ENCODE measurements at places on chromosomes 4 and X.
A peak's percentile ranks its signal among the peaks of the same experiment; 100 is the strongest.

- no peak for DNase-seq
Observed at GRCh38 chr4:124060261-124060918, 652.1 kb downstream of the ANKRD50 start.

GRCh38 chr4:161799710-161800109 lies 364.1 kb downstream of the FSTL5 start:
- peak; percentile 79 for DNase-seq

DNA sequence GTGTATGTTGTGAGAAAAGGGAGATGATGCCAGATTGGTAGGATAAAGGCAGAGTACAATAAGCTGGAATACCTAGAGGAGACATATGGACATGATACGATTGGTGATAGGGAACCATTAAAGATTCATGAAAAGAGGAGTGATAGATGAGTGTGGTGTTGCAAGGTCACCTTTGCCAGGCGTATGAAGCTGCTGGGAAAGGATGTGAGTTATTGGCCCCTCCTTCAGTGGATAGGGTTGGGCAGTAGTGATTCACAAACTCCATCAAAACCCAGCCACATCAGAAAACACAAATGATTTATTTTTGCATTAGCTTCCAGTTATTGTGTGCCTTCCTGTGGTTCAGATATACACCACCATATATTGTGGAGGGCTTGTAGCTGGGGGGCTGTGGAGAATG lies 34.3 kb downstream of the TMEM164 start:
- DNase-seq, result no peak

DNA sequence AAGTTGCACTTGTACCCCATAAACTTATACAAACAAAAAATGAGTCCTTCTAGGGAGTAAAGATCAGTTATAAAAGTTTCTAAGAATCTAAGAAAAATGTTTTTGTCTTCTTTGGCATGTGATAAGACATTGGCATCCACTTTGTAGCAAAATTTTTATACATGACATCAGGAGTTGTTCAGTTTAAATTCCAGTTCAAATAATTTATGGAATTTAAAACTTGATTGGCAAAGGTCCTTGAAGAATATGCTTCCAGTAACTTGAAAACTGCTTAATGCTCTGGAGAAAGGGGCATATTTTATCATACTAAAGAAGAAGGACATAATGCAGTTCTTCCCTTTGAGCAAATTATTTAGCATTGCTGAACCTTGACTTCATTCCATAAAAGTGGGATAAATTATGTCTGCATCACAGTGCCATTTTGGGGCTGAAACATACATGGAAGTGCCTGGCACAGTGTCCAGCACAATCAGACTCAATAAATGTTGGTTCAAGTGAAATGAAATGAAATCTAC lies 163.3 kb upstream of the IL15 start:
- no peak for DNase-seq

GRCh38 chr4:3512279-3512678 lies 19.9 kb downstream of the LRPAP1 start:
- no peak for DNase-seq

DNA sequence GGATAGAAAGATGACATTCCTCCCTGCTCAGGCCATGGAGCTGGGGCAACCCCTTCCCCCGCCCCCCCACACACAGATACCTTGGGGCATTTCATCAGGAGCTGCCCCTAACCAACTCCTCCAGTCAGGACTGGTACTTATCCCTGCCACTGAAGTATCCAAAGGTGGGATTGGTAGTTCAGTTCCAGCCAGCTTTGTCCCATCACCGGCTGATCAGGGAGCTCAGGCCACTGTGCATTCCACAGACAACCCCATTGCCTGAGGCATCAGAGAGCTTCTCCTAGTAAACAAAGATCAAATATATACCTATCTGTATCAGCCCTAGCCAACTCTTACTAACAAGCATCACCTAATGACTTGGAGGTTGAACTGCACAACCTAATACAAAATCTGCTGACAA lies 218.2 kb upstream of the FMR1 start:
- no peak for DNase-seq

DNA sequence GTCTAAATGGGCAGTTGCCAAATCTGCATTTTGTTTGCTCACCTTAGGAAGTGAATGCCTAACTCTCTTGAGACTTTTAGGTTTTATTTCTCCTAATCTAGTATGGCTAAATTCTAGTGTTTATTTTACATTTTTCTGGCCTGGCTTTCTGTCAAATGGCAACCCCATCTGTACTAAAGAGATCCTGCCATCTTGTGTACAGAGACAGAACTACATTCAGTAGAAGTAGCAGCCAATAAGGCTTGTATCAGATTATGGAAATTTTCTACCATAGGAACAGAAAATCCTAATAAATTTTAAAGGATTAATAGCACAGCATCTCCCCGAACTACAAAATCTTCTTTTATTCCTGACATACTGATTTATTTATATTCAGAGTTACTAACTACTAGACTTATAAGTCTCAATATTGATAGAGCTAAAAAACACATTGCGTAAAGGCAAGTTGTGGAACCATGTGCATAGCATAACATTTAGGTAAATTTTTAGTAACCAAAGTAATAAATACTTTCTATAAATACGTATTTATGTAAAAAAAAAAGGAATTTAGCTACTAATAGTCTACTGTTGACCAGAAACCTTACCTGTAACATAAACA lies 45.5 kb downstream of the TMEM144 start:
- DNase-seq, result peak; percentile 18

- DNase-seq, result no peak
Observed at GRCh38 chrX:76253432-76253831, 80.6 kb downstream of the PBDC1 start.
